ENCODE measurements at places on chromosomes 3 and 15.

DNA sequence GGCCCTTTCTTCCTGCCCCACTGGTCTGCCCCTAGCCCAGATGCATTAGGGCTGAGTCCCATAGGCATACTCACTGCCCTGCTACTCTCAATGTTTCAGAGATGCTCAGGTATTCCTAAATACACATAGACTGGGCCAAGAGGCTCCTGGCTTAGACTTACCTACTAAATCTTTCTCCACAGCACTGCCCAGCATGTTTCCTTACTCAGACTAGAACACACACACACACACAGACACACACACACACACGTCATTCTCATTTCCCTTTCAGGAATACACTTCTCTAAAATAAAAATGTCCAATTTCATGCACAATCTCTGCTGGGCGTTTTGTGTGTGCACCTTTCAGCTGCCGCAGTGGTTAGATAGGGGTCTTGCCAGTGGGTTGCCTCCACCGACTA lies 175.7 kb downstream of the FAM43A start:
- no peak for DNase-seq

- DNase-seq = no peak
Observed at GRCh38 chr3:13281507-13282357, 138.4 kb downstream of the NUP210 start.

DNA sequence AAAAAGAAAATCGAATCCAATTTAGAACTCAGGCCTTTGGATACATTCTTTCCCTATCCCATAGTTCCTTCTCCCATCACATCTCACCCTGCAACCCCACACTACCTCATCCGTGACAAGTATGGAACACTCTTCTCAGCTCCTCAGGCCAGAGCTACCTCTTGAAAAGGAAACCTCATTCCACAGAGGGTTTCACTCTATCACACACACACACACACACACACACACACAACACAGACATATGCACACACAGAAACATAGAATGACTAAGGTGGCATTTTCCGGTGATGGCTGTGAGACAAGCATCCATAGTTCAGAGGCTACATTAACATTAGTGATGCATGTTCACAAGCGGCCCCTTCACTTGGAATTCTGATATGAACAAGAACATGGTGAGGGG lies 122.0 kb upstream of the HES1 start:
- DNase-seq = no peak

DNA sequence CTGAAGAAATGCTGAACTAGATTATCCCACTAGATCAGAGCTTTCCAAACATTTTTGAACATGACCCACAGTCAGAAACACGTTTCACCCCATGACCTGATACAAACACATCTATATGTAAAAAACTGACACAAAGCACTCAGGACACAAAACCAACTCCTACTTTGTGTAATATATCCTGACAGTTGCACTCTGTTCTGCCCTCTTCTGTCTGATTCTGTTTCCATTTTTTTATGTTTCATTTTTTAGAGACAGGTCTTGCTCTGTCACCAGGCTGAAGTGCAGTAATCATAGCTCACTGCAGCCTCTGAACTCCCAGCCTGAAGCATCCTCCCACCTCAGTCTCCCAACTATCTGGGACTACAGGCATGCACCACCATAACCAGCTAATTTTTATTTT lies 15.8 kb upstream of the RFTN1 start:
- DNase-seq = no peak

GRCh38 chr15:58268746-58269267 lies 130.6 kb downstream of the AQP9 start:
- no peak for DNase-seq

DNA sequence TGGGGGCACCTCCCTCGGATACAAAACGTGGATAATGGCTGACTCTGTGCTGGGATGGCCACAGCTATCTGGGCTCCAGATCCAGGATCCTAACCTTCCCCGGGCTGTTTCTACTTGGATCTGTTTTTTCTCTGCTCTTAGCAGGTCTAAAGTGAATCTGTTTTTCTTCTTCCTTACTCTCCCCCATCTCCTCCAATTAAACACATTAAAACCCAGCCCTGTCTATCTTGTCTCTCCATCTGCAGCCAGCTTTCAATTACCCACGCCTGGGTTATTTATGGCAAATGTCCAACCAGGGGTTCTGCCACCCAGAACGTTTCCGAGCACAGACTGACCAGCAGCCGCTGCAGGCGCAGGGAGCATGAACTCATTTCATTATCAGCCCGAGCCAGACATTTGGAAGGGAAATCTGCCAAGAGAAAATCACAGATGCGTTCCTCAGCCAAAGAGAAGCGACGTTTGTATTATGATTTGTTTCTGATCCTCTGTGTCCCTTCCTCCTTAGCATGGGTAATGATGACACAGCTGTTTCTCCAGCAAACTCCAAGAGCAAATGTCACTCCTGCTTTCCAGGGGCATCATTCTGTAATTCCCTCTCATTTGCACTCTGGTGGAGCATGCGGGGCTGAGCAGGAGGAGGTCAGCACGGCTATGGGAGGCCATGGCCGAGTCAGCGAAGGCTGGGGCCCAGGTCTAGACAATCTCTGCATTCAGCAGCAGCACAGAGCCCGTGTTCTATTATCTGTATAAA lies 42.0 kb downstream of the UMPS start:
- peak; percentile 35 for DNase-seq

DNA sequence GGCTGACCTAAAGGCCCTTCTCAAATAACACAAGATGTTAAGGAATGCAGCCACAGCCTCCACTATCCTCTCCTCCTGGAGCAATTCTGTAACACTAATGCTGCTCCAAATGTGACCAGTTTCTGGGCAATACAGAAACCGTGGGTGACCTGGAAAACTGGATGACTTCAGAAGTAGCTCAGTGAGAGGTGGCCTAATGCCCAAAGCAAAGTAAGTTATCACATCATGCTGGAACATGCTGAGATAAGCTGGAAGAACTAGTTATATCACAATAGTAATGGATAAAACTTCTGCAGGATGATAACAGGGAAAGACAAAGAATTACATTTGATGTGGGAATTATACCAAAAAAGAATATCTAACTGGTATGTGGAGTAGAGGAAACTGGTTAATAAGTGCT lies 72.0 kb downstream of the DHX30 start:
- no peak for DNase-seq

DNA sequence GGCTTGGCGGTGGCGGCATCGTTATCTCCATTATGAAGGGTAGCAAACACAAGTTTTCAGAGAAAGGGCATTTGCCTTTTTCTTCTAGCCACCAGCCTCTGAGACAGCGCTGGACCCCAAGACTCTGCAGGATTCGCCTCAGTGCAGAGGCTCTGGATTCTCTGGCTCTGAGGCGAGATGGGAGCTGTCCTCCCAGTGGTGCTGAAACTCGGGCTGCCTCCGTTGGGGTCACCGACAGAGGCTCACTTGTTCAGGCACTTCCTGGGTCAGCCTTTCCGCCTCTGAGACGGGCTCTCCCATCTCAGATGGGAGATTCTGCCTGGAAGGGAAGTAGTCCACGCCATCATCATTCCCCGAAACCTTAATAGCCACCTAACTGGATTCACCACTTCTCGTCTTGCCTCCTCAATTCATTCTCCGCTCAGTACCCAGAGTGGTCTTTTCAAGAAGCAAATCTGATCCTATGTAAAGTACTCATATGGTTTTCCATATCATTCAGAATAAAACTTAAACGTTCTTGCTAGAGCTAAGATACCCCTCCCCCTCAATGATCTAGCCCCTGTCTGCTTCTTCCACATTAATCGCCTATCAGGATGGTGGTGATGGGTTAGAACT lies 76.9 kb downstream of the RHCG start:
- no peak for DNase-seq

DNA sequence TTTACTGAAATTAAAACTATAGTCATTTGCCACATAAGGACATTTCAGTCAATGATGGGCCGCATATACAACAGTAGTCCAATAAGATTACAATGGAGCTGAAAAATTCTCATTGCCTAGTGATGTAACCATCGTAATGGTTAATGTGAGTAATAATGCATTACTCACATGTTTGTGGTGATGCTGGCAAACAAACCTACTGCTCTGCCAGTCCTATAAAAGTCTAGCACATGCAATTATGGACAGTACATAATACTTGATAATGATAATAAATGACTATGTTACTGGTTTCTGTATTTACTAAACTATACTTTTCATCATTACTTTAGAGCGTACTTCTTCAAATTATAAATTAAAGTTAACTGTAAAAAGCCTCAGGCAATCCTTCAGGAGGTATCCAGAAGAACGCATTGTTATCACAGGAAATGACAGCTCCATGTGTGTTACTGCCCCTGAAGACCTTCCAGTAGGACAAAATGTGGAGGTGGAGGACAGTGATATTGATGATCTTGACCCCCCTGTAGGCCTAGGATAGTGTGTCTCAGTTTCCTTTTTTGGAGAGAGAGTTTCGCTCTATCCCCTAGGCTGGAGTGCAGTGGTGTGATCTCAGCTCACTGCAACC lies 102.7 kb downstream of the ATP1B3 start:
- DNase-seq = no peak

All from head of caudate nucleus (tissue), 42 donors.